ENCODE measurements at places on chromosomes 16 and 17.

DNA sequence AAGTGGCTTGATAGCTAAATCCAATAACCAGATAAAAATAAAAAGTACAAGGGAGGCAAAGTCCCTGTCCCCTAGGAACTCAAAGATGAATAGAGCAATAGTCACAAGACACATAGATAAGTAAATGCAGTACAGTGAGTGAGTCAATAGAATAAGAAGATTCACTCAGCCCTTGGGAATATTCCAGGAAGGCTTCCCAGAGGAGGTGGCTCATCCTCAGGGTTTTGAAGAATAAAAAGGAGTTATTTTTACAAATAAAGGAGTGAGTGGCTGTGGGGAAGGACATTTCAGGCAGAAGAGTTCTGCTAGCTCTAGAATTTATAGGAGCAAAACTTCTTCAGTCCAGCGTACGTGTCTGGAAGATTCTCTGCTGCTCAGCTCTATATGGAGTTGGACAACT, 177.4 kb upstream of the SDK2 start:
- no peak for DNase-seq

- peak; percentile 66 for DNase-seq
These were observed at the start of gene MAP3K14 for GRCh38 chr17:45316434-45317110. Gene MAP3K14 (minus strand): TSS chr17:45317020. CDS start chr17:45290745, 26,275 bp downstream.

DNA sequence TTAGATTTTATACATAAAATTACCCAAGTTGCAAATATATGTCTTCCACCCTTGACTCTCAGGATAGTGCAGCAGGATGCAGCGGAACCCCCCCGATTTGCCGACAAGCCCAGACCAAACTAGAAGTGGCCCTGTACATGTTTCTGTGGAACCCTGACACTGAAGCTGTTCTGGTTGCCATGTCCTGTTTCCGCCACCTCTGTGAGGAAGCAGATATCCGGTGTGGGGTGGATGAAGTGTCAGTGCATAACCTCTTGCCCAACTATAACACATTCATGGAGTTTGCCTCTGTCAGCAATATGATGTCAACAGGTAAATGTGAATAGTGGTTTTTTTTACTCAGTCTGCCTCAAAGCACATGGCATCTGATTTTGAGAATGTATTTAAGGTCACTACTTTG, 70.7 kb downstream of the OMG start:
- no peak for DNase-seq

DNA sequence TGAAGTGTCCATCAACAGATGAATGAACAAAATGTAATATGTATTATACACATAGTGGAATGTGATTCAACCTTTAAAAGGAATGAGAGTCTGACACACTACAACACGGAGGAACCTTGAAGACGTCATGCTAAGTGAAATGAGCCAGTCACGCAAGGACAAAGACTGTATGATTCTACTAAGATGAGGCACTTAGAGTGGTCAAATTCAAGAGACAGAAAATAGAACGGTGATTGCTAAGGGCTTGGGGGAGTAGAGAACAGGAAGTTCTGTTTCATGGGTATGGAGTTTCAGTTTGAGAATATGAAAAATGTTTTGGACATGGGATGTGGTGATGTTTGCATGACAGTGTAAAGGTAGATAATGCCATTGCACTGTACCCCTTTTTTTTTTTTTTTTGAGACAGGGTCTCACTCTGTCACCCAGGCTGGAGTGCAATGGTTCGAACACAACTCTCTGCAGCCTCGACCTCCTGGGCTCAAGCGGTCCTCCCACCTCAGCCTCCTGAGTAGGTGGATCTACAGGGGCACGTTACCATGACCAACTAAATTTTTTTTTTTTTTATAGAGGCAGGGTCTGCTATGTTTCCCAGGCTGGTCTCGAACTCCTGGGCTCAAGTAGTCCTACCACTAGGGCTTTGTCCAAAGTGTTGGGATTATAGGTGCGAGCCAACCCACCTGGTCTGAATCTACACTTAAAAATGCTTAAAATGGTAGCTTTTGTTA, 2.9 kb upstream of the CCDC102A start:
- peak; percentile 13 for DNase-seq

GRCh38 chr17:16427020-16427419, 11.6 kb downstream of the TRPV2 start:
- DNase-seq: no peak

All from activated naive CD4-positive, alpha-beta T cell treated with Interleukin-2 at 50 U/mL for 16 hours (primary cell).